ENCODE measurements at places on chromosomes 6 and 20.

DNA sequence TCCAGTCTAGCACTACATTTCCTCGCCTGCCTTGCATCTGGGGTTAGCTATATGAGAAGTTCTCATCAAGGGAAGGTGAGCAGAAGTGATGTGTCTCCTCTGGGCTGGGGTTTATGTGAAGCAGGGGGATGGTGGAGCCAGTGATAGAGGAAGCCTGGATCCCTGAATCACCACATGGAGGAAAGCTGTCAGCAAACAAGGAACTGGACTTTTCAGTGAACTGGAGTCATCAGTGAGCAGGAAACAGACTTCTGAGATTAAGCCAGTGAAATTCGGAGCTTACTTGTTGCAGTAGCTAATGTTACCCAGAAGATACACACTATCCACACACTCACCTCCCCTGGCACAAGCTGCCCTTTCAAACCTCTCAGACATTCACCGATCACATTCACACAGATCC is 13.4 kb upstream of the TOX2 start:
- peaks cover 21% of the 10 kb centered on the region for H3K4me1 ChIP-seq
- no peaks in the 10 kb centered on the region for H3K27me3 ChIP-seq
- H3K27ac ChIP-seq: no peak overlapping the region
- no peaks in the 10 kb centered on the region for H3K36me3 ChIP-seq

DNA sequence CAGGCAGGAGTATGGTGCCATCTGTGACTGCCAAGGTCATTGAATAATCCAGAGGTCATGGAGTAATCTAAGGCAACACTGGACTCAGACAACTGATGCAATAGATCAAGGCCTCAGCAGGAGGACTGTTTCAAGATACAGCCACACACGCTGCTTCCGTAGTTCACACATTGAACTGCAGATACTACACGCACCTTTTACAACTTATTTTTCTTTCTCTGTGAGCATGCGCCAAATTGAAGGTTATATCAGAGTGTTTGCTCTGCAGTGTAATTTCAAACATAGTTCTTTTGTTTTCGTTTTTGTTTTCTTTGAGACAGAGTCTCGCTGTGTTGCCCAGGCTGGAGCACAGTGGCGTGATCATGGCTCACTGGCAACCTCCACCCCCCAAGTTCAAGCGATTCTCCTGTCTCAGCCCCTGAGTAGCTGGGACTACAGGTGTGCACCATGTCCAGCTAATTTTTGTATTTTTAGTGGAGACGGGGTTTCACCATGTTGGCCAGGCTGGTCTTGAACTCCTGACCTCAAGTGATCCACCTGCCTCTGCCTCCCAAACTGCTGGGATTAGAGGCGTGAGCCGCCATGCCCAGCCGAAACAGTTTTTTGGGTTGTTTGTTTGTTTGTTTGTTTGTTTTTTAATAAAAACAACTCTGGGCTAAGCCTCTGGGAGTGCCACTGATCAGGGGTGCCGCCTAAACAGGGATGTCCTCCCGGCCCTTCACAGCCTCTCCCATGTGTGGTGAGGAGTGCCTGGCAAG is 96.6 kb upstream of the NAA20 start:
- no peak for ATAC-seq
- peaks cover 40% of the 10 kb centered on the region for H3K4me1 ChIP-seq
- no peaks in the 10 kb centered on the region for H3K36me3 ChIP-seq
- H3K4me3 ChIP-seq: no peak overlapping the region
- H3K27me3 ChIP-seq: no peaks in the 10 kb centered on the region

DNA sequence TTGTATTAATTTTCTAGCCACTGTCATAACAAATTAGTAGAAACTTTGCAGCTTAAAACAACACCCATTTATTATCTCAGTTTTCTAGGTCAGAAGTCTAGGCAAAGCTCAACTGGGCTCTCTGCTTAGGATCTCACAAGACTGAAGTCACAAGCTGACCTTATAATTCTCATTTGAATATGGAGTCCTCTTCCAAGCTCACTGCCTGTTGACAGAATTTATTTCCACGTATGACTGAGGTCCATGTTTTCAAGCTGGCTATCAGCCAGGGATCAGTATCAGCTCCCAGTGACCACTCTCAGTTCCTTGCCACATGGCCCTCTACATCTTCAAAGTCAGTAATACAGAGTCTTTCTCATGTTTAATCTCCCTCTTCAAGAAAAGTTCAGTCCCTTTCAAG is 11.7 kb upstream of the HLA-DQB2 start:
- no peaks in the 10 kb centered on the region for H3K4me1 ChIP-seq
- peaks cover 20% of the 10 kb centered on the region for H3K27me3 ChIP-seq
- H3K27ac ChIP-seq: no peak overlapping the region
- H3K4me3 ChIP-seq: no peak overlapping the region
- no peak for ATAC-seq

GRCh38 chr6:31293343-31293742 is 21.5 kb upstream of the HLA-C start:
- no peak overlapping the region for H3K4me3 ChIP-seq
- no peaks in the 10 kb centered on the region for H3K4me1 ChIP-seq
- no peaks in the 10 kb centered on the region for H3K36me3 ChIP-seq
- H3K27ac ChIP-seq: no peak overlapping the region

- H3K4me1 ChIP-seq: no peaks in the 10 kb centered on the region
- no peak for ATAC-seq
- no peaks in the 10 kb centered on the region for H3K27me3 ChIP-seq
- H3K4me3 ChIP-seq: peak overlapping the region; percentile 98
- H3K36me3 ChIP-seq: no peaks in the 10 kb centered on the region
These were observed 1.5 kb downstream of the PBX2 start for GRCh38 chr6:32188381-32189068.

Data from gastroesophageal sphincter (tissue), 4 donors.